ENCODE measurements at places on chromosomes 16 and 17.

DNA sequence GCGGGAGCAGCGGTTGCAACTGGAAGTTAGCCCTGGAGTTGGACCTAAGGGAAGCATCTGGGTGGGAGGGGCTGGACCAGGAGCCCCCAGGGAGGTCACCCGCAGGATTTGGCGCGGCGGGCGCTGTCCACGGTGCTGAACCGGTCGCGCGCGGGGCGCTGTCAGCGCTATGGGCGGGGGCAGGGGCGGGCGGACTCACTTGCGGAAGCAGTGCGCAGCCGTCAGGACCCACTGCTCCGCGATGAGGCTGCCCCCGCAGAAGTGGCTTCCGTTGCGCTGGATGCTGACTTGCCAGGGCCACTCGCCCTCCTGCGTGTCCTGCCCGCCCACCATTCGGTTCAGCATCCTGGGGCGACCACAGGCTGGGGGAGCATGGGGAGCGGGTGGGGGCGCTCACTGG is 4.5 kb downstream of the PRSS27 start:
- DNase-seq, result peak; percentile 71

DNA sequence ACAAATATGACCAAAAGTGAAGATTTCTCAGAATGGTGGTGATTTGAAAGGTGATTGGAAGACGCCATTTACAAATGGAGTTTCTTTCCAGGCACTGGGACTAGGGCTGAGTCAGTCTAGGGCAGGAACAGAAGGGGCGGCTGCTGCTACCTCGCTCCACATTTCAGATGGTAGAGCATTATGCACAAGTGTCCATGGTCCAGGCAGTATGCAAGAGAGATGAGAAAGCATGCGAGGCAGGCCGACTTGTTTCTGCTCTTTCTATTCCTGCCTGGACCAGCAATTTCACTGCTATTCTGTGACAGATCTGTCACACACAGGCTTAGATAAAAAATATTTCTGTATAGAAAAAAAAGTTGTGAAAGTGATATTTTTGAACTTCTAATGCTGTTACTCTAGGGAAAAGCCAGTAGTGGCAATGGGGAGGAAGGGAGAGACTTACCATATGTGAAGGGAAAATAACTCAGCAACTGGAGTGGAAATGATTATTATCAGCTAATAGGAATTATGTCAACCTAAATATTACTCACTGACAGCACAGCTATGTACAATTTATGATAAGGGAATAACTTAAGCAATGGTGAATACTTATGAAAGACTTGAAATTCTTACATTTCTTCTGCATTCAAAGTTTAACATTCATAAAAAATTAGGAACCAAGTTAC is 134.7 kb upstream of the NETO2 start:
- DNase-seq, result no peak

GRCh38 chr17:60161598-60162330 is 12.0 kb downstream of the CA4 start:
- no peak for DNase-seq

GRCh38 chr17:20282526-20283308 is 184.6 kb downstream of the LGALS9B start:
- DNase-seq, result no peak

DNA sequence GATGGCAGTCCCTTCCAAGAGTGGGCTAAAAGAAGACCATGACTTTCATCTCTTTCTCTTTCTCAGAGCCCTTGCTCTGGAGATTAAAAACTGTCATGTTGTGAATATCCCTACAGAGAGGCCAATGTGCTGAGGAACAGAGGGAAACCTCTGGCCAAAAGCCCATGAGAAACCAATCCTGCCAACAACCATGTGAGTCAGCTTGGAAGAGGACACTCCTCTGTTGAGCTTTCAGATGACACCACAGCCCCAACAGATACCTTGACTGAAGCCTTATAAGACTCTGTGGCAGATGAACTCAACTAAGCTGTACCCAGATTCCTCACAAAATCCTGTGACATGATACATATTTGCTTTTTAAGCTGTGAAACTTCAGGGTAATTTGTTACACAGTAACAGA is 19.6 kb downstream of the CPPED1 start:
- no peak for DNase-seq

GRCh38 chr16:27811881-27812280 is 251.6 kb downstream of the GSG1L start:
- no peak for DNase-seq

GRCh38 chr17:73390221-73390620 is 78.4 kb upstream of the CDC42EP4 start:
- DNase-seq, result no peak

GRCh38 chr17:22600644-22601298 is 908.4 kb downstream of the KCNJ18 start:
- DNase-seq, result no peak

- DNase-seq, result no peak
Observed at GRCh38 chr16:46569231-46569735, 51.9 kb downstream of the SHCBP1 start.
